Hippocampal formation (tissue), 2 donors: ENCODE measurements at places on chromosomes 7 and 10.

- DNase-seq = peak; percentile 69
These were observed 587 bp upstream of the GRK5 start for GRCh38 chr10:119206603-119207365.

GRCh38 chr10:71711052-71711623, 8.4 kb downstream of the C10orf105 start:
- no peak for DNase-seq

GRCh38 chr10:22501863-22502262, 156.6 kb downstream of the SPAG6 start:
- no peak for DNase-seq

DNA sequence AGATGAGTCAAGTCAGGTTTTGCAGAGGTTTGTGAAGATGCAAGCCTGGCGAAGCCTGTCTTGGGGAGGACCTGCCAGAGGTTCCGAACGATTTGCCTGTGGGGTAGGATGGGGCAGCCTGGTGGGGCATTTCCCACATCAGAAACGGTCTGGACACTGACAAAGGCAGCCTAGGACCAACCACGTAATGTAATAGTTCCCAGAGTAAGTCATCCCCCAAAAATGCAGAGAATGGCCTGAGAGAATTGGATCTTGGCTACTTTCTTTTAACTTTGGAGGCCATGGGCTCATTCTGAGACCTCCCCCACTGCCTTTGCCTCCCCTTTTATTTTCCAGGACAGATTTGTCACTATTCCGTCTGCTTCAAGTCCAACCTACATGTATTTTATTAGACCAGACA, 168.9 kb upstream of the SH2B2 start:
- DNase-seq = no peak

GRCh38 chr10:35452171-35452570, 115.9 kb downstream of the CCNY start:
- no peak for DNase-seq

DNA sequence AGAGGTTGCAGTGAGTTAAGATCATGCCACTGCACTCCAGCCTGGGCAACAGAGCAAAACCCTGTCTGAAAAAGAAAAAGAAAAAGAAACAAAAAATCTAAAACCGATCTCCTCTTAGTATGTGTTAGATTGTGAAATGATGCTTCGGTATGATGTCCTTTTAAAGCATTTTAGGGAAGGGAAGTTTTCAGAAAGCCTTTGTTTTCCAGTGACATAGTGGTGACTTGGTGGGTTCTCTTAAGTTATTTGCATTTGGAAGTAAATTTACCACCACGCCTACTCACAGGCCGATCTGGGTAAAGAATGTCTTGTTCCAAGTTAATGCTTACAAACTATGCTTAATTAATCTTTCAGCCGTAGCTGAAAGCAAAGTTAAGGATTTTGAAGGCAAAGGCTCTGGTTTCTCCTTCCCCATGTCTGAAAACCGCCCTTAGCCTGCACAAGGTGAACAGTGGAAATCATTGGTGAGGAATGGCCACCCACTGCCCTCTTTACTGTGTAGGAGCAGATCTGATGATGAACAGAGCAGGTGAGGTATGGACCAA, 10.7 kb downstream of the MTURN start:
- no peak for DNase-seq

DNA sequence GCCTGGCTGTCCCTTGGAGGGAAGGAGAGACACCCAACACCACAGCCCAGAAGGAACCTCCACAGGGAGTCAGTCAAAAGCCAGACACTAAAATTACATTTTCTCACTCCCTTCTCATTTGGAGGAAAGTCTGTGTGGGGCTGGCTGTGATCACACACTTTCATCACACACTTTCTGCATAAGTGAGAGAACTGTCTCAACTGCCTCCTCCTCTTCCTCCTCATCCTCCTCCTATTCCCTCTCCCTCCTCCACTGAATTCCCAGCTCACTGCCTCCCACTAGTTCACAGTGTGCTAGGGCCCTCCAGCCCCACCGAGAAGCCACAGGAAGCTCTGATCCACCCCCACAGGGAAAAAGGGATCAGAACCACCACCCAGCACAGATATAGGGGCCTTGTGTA, 91.6 kb downstream of the KCNMA1 start:
- DNase-seq = no peak

GRCh38 chr10:99562631-99563030, 29.9 kb downstream of the NKX2-3 start:
- no peak for DNase-seq

GRCh38 chr7:113015034-113015645, 71.5 kb downstream of the GPR85 start:
- peak; percentile 3 for DNase-seq

- no peak for DNase-seq
These were observed 5.5 kb downstream of the LFNG start for GRCh38 chr7:2524808-2525657.

GRCh38 chr10:1187855-1188557, 131.8 kb downstream of the WDR37 start:
- DNase-seq = peak; percentile 50

DNA sequence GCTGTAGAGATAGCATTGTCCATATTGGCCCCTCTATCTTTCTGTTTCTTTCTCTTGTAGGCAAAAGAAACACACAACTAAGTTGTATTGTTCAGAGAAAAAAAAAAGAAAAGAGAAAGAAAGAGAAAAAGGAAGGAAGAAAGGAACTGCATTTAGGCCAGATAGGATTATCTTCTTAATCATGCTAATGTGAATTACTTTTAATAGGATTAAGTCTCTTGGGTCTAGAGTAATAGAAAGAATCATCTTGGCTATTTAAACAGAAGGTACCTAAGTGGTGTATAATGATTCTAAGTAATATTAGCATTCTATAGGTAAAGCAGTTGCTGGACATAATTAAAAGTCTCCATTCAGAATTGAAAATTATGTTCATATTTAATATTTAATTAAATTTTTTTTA, 42.2 kb downstream of the GPR85 start:
- DNase-seq = no peak

DNA sequence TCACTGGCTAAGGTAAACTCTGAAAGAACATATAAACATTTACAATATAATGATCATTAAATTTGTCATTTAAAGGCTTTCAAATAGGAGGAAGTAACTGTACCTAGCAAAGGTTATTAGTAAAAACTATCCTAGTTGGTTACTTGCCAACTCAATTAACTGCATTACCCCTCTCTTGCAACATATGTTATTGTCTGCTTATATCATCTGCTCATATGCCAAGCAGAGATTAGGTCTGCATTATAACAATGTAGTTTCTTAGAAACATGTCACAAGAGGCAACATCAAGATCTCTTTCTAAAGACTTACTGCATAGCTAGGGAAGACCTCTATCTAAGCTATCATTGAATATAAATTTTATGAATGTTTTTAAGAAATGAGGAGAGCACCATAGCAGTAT, 132.5 kb downstream of the RELN start:
- no peak for DNase-seq

DNA sequence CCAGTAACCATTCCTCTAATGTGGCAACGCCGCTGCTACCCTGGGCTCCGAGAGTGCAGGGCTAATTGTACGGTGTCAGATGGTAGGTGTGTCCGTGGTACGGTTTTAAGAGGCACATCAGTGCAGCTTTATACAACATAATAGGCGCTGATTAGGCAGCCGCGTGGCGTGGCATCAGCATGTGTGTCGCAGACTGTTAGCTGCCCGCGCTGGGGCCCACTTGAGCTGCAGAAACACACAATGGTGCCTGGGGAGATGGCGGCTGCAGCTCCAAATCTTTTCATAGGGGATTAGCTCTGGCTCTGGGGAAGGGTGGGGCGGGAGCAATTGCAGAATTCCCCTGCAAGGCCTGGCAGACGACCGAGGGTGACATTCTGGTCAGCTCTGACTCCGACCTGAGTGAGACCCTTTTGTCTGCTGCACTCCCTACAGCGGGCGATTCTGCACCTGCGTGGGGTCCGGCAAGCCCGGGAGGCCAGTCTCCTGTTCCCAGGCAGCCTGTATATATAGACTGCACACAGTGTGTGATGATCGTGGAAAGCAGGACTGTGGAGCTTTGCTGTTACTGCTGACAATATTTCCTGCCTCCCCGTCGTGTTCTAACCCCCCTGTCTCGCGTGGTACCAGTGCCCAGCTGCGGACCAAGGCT, 722.7 kb upstream of the CELF2 start:
- no peak for DNase-seq

DNA sequence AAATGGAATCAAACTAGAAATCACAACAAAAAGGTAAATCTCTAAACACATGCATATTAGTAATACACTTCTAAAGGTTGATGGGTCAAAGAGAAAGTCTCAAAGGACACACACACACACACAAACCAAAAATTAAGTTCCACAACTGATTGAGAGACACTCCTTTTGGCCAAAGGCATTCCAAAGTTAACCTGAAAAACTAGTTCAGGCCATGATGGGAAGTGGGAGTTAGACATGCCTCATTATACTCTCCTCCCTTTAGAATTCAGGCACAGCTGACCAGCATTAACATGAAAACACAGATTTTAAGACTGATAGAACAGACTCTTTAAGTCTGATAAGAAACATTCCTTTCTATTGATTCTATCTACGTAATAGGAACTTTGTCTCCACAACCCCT, 332.4 kb upstream of the IGFBP3 start:
- DNase-seq = no peak

GRCh38 chr10:50641626-50642025, 17.9 kb upstream of the SGMS1 start:
- DNase-seq = no peak

- DNase-seq = no peak
These were observed 16.5 kb downstream of the KDM7A start for GRCh38 chr7:140160308-140160707.

- no peak for DNase-seq
These were observed 195.5 kb downstream of the CDK14 start for GRCh38 chr7:90791596-90791995.

- no peak for DNase-seq
These were observed 77.6 kb downstream of the GALNT11 start for GRCh38 chr7:152103066-152103465.

GRCh38 chr10:85532773-85533172, 833.8 kb downstream of the GRID1 start:
- no peak for DNase-seq

- DNase-seq = no peak
These were observed 26.9 kb downstream of the HIP1 start for GRCh38 chr7:75711656-75712514.

- no peak for DNase-seq
These were observed 31.4 kb downstream of the CASP7 start for GRCh38 chr10:113711142-113711541.

- no peak for DNase-seq
These were observed 154.1 kb upstream of the KMT2E start for GRCh38 chr7:104859754-104860426.

- DNase-seq = no peak
These were observed 78.5 kb upstream of the PPIF start for GRCh38 chr10:79268742-79269141.

DNA sequence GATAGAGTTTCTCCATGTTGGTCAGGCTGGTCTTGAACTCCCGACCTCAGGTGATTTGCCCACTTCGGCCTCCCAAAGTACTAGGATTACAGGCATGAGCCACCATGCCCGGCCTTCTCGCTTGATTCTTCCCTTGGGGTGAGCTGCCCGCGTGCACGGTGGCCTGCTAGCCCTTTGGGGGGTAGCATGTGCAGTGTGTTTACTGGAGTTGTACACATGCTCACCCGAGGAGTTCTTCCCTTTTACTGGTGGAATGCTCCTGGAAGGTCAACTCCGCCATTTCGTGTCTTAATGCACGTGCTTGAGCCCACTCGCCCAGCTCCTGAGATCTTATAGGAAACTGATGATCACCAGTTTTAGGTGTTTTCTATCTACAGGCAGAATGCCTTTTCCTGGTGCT, 17.0 kb upstream of the ADAMTS14 start:
- DNase-seq = no peak

GRCh38 chr10:100864978-100865377, 47.8 kb upstream of the SLF2 start:
- no peak for DNase-seq

DNA sequence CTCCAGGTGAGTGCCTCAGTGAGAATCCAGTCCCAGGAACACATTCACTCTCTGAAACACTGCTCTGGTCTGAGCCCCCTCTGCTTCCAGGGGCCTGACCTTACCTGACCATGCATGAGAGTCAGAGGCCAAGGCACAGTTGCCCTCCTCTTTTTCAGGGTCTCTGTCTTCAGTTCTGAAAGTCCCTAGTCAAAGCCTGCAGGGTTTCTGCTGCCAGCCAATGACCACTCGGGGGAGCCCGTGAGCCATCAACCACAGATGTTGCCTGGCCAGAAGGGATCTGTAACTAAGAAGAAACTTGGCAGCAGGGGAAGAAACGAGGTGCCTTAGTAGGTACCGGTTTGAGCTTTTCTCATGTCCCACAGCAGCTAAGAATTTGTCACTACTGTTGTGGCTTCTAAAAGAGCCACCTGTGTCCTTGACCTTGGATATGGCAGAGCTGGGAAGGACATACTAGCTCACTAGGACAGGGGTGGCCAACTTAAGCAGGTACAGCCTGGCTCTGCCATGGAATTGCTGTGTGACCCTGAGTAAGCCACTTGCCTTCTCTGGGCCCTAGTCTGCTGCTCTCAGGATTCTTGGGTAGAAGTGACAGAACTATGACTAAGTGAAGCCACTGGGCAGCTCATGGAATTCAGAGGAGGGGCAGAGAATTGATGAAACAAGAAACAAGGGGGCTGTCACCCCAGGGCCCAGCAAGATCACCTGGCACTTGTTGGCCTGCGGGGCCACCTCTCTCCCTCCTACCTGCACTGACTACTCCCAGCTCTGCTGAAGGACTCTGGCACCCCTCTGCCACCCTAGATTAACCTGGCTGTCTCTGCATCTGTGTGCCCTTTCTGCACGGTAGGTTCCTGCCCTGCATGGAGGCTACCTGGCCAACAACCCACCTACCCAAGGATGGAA, 83.8 kb upstream of the GPR26 start:
- peak; percentile 48 for DNase-seq

GRCh38 chr7:130304878-130305277, 11.9 kb downstream of the CPA4 start:
- no peak for DNase-seq

DNA sequence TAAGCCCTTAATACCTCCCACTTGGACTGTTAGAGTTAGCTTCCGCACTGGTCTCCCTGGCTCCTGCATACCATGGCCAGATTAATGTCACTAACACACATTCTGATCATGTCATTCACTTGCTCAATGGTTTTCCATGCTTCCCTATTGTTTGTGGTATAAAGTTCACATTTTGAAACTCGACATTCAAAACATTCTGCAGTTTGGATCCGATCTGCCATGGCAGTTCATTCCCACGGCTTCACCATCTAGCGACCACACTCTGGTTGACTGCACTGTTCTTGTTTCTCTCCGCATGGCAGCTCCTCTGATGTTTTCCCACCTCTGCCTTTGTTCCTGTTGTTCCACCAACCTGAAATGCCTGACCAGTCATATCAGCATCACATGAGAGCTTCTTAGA, 87.4 kb upstream of the WAC start:
- no peak for DNase-seq

- DNase-seq = no peak
These were observed 192.4 kb downstream of the AHR start for GRCh38 chr7:17490825-17491224.
